Activated T-cell treated with anti-CD3 and anti-CD28 coated beads for 24 hours (primary cell): ENCODE measurements at places on chromosomes 11 and 22.

DNA sequence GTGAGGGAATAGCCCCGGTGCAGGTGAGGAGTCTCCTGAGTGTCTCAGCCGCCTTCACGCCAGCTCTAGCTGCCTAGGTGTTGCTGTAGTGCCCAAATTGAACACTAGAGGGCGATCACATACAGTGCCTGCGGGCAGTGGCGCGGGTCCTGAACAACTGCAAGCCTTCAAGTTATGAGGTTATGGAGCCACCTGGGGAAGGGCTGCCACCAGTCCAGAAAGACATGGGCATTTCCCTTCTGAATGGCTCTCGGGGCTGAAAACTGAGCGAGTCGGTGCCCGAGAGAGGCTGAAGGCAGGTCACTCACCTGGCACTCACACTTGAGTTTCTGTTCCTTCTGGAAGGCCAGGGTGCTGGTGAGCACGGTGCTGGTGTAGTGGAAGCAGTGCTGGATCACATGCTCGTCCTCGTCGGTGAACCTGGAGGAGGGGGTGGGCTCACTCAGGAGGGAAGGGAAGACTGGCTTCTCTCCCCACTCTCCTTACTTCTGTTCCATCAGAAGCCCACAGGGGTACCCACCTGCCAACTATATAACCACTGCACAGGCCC lies 88.4 kb downstream of the PDE2A start:
- peak; percentile 33 for DNase-seq

GRCh38 chr11:94028436-94028835 lies 7.3 kb downstream of the HEPHL1 start:
- DNase-seq = no peak

DNA sequence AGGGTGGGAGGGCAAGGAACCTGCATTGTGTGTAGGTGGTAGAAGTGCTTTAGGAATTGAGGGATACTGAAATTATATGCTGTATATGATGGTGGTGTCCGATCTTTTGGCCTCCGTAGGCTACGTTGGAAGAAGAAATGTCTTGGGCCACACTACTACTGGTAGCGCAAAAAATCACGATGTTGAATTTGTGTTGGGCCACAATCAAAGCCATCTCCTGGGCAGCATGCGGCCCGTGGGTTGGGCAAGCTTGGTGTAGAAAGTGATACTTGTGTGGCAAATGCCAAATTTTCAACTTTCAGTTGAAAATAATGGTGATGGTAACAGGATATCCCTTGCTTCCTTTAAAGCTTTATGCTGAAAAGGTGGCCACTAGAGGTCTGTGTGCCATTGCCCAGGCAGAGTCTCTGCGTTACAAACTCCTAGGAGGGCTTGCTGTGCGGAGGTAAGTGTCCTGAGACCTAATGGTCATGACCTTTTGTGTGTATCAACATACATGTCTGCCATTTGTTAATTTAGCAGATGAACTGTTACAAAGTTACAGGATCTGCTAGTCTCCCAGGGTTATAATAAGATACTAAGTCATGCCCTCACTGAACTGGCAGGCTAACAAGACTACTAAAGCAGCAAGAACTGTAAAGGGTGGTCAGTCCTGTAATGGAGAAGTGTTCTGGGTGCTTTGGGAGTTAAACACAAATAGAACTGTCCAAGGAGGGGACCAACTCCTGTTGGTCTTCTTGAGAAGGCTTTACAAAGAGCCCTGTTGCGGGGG lies 2.9 kb downstream of the RPS3 start:
- no peak for DNase-seq

- no peak for DNase-seq
Observed at GRCh38 chr11:101348786-101349185, 219.2 kb upstream of the PGR start.

DNA sequence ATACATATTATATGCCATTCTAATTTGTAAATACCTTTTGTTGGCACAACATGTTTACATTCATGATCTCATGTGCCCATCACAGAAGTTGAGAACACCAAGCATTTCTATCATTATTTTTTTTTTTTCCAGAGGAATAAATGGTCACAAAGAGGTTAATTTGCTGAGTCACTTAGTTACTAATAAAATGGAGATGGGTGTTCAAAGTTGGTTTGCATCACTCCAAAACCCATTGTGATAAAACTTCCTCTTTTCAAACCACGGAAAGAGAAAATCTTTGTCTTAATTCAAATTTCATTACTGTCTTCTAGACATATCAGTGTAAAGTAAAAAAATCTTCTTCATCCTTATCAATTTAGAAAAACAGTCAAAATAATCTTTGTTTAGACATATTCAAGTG lies 636.8 kb upstream of the CCDC179 start:
- DNase-seq = no peak

GRCh38 chr11:11970556-11970955 lies 37.9 kb downstream of the DKK3 start:
- DNase-seq = no peak

- no peak for DNase-seq
Observed at GRCh38 chr11:11884774-11885481, 43.2 kb downstream of the USP47 start.
